HepG2 (cell line): ENCODE measurements at places on chromosomes 7 and 10. TPM values are rescaled to one million over a fixed set of nuclear protein-coding genes. Genes with fewer than 3 reads are reported as not detected.

The NRCAM gene
- 0.31 and 0.39 TPM in 2 replicates for total RNA-seq

The MORN4 gene
- 3.4 and 4.2 TPM in 2 replicates for total RNA-seq

The DENND2A gene
- total RNA-seq: not detected in 2 replicates

The MPP7 gene
- total RNA-seq: 16.4 and 23.8 TPM in 2 replicates

The NEBL gene
- total RNA-seq: not detected in 2 replicates
